ENCODE measurements at places on chromosomes 5 and 9. TPM values are rescaled to one million over a fixed set of nuclear protein-coding genes. Genes with fewer than 3 reads are reported as not detected.

- DNase-seq, result no peak
- H3K27ac ChIP-seq, result no peak overlapping the region
- no peaks in the 10 kb centered on the region for H3K27me3 ChIP-seq
- no peaks in the 10 kb centered on the region for H3K4me1 ChIP-seq
- no peak overlapping the region for H3K4me3 ChIP-seq
- no peaks in the 10 kb centered on the region for H3K36me3 ChIP-seq
These were observed 808.5 kb downstream of the CDH9 start for GRCh38 chr5:26229848-26230247.

TLX3 gene
- total RNA-seq, result not detected

ACOT12 gene
- total RNA-seq, result not detected

CTSL gene
- total RNA-seq, result 60.2 TPM

GABBR2 gene
- not detected for total RNA-seq

DNA sequence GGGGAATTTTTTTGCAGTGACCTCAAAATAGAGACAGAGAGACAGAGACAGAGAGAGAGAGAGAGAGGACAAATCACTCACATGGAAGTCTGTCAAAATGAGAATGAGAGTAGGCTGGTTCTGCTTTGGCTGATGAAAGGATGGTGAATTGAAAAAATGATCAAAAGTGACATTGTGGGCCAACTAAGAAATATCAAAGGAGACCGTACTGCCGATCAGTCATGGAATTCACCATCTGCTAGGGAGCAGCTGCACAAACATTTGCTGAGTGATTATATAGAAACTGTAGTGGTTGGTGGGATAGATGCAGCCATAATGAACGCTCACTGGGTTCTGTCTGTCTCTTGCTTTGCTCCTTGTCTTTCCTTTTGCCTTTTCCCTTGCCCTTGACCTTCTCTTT is 476.6 kb upstream of the SGCD start:
- no peak overlapping the region for H3K27ac ChIP-seq
- H3K4me1 ChIP-seq, result no peaks in the 10 kb centered on the region
- H3K27me3 ChIP-seq, result no peaks in the 10 kb centered on the region
- H3K4me3 ChIP-seq, result no peak overlapping the region
- DNase-seq, result no peak
- H3K36me3 ChIP-seq, result no peaks in the 10 kb centered on the region

PCDHA1 gene
- total RNA-seq, result not detected

TLE1 gene
- total RNA-seq, result 49.5 TPM

GRCh38 chr5:134608555-134608954 is 24.1 kb downstream of the SAR1B start:
- no peak for DNase-seq
- H3K27ac ChIP-seq, result no peak overlapping the region
- no peaks in the 10 kb centered on the region for H3K4me1 ChIP-seq
- no peaks in the 10 kb centered on the region for H3K27me3 ChIP-seq
- no peak overlapping the region for H3K4me3 ChIP-seq
- peaks cover 28% of the 10 kb centered on the region for H3K36me3 ChIP-seq

GRCh38 chr9:86636519-86636918 is 282.3 kb upstream of the TUT7 start:
- no peak overlapping the region for H3K27ac ChIP-seq
- peaks cover 9% of the 10 kb centered on the region for H3K4me1 ChIP-seq
- no peaks in the 10 kb centered on the region for H3K27me3 ChIP-seq

DNA sequence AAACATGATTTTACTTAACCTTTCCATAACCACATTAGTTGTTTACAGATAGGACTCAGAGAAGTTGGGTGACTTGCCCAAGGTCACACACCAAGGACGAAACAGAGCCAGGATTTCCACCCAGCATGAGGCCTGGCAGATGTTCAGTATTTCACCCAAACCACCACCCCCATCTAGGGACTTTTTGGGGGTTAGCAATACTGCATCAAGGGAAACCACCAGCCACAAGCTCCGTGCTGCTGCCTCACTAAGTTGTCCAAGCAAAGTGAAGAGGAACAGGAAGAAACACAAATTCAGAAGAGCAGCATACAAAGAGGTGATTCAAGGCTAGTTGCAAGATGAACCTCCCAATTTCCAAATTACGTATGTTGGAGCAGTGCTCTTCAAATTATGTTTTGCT is 219.6 kb upstream of the RORB start:
- no peak overlapping the region for H3K27ac ChIP-seq
- no peak for DNase-seq
- no peaks in the 10 kb centered on the region for H3K4me1 ChIP-seq
- H3K36me3 ChIP-seq, result no peaks in the 10 kb centered on the region
- no peak overlapping the region for H3K4me3 ChIP-seq

DNA sequence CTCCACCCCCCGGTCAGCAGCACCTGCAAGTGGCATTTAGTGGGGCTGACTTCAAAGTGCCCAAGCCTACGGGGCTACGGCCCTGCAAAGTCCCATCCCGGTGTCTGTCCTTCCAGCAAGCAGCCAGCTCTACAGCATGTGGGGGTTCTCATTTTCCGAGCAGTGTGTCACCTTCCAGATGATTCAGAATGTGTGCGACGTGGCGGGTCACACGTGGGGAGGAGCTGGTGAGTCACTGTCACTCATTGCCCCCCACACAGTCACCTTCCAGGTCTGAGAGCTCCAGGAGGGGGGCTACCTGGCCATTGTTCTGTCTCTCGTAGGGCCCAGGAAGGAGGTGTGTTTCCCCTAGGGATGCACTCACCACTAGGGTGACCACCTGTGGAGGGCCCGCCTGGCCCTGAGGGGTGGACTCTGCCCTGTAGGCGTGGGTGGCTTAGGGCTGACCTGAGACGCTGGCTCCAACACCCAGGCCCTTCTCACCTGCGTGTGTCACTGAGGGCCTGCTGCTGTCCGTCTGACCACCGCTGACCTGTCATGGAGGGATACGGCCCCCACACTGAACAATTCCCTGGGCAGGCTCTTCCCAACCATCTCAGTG is 70.2 kb downstream of the SEMA4D start:
- H3K27me3 ChIP-seq, result no peaks in the 10 kb centered on the region
- DNase-seq, result no peak
- no peaks in the 10 kb centered on the region for H3K36me3 ChIP-seq
- no peak overlapping the region for H3K4me3 ChIP-seq
- no peak overlapping the region for H3K27ac ChIP-seq

GRCh38 chr5:16178745-16179372 is 732 bp downstream of the MARCHF11 start:
- H3K27me3 ChIP-seq, result peaks cover 5% of the 10 kb centered on the region
- peak; percentile 87 for DNase-seq
- peak overlapping the region; percentile 49 for H3K27ac ChIP-seq

- H3K4me3 ChIP-seq, result no peak overlapping the region
- H3K27ac ChIP-seq, result peak overlapping the region; percentile 33
- no peaks in the 10 kb centered on the region for H3K27me3 ChIP-seq
- no peaks in the 10 kb centered on the region for H3K36me3 ChIP-seq
- DNase-seq, result no peak
- H3K4me1 ChIP-seq, result peaks cover 32% of the 10 kb centered on the region
These were observed 405.5 kb downstream of the PDE4D start for GRCh38 chr5:59487772-59488729.

- H3K4me1 ChIP-seq, result peaks cover 48% of the 10 kb centered on the region
- H3K36me3 ChIP-seq, result no peaks in the 10 kb centered on the region
- H3K27ac ChIP-seq, result no peak overlapping the region
- H3K27me3 ChIP-seq, result no peaks in the 10 kb centered on the region
These were observed 37.2 kb downstream of the RCL1 start for GRCh38 chr9:4829969-4830368.

CDH18 gene
- 0.78 TPM for total RNA-seq

DNA sequence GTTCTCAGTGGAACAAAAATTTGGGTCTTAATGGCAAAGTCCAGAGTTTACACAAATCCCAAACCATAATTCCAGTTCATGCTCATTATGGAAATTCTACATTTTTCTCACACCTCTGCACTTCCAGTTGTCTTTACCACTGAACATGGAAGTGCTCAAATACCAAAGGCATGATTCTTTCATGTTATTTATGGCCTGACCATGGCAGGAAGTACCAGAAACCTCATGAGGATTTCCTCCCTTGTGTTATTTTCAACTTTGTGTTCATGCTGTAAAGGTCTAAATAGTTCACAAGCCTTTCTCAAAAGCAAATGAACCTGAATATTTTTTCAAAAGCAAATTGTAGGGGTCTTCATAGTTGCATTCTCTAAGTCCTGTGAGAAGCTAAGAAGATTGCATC is 82.0 kb upstream of the ITGA1 start:
- peaks cover 5% of the 10 kb centered on the region for H3K4me1 ChIP-seq
- no peaks in the 10 kb centered on the region for H3K27me3 ChIP-seq
- no peak overlapping the region for H3K4me3 ChIP-seq
- H3K27ac ChIP-seq, result no peak overlapping the region

MEIKIN gene
- not detected for total RNA-seq

- no peaks in the 10 kb centered on the region for H3K4me1 ChIP-seq
- H3K27ac ChIP-seq, result no peak overlapping the region
- H3K36me3 ChIP-seq, result no peaks in the 10 kb centered on the region
- DNase-seq, result no peak
These were observed 9.9 kb downstream of the PSD2 start for GRCh38 chr5:139805545-139805944.

TMOD1 gene
- total RNA-seq, result 16.1 TPM

FRMPD1 gene
- 0.66 TPM for total RNA-seq
